ENCODE measurements at places on chromosomes 1 and 21.
A peak's percentile ranks its signal among the peaks of the same experiment; 100 is the strongest.

DNA sequence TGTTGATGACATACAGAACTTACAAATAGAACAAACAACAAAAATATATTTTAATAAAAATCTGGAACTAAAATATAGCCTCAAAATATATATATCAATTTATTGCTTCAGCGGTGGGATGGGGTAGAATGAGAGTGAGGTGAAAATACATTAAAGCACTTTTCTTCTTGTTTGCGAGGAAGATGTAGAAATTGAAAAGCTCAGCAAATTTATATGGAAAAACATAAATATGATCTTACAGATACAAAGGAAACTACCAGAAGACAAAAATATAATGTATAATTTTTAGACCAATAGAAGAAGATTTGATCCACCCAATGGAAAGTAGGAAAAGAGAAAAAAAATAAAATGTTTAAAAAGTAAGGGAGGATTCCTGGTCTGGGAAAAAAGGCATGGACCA is 372.2 kb downstream of the DISC1 start:
- DNase-seq: no peak

DNA sequence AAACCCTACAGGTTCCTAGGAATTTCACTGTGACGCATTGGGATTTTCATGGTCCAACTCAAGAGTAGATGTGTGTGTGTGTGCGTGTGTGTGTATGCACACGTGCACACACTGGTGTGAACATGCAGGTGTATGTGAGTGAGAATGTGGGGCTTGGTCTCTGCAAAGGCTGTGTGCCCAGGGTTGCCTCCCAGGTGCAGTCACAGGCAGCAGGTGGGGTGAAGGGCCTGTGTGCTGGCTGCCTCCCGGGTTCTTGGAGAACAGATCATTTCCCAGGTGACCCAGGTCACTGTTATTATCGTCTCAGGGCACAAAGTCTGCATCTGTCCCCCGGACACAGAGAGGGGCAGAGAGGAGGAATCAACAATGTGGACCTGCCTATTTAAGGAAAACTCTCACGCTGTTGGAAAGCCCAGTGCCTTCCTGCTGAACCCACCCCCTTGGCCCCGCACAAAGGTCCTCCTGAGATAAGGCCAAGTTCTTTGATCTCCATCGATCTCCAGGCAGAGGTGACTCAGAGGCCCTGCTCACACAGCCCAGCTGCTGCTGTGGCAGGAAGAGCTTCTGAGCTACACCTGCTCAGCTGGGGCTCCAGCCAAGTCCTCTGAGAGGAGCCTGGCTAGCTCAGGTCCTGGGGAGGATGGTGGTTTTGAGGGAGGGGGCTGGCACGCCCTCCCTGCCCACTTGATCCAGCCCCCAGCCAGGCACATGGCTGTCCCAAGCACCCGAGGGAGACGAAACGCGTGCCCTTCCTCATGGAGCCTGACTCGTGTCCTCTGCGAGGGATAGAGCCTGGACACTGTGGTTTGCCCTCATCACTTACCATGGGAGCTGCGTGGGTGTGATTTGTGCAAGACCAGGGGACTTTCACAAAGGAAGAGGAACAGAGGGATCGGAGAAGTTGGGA is 134.0 kb upstream of the ARHGEF16 start:
- DNase-seq: no peak

DNA sequence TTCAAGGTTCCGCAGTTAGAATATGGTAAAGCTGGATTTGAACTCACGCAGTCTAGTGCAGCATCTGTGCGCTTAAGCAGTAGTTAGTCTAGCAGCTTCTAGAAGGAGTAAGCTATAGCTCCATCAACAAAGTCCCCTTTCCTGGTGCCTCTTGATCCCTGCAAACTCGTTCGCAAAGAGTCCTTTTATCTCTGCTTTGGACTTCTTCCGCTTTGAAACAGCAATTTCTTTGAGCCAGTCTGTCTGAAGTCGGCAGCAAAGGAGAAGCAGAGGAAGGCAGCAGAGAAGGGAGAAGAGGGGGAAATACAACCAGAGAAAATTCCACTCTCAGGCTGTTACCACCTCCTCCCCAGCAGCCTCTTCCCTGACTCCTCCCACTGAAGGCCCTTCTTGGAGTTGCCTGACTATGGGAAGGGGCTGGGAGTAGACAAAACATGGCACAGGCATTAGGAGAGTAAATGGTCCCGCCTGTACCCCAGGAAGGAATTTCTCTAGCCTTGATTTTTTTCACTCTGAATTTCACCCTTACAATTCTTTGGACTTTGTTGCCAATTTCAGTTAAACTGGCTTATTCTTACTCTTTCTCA is 25.9 kb downstream of the HSD3B2 start:
- DNase-seq: no peak

- DNase-seq: peak; percentile 50
Measured at GRCh38 chr1:67766141-67766978, 66.9 kb downstream of the GNG12 start.

DNA sequence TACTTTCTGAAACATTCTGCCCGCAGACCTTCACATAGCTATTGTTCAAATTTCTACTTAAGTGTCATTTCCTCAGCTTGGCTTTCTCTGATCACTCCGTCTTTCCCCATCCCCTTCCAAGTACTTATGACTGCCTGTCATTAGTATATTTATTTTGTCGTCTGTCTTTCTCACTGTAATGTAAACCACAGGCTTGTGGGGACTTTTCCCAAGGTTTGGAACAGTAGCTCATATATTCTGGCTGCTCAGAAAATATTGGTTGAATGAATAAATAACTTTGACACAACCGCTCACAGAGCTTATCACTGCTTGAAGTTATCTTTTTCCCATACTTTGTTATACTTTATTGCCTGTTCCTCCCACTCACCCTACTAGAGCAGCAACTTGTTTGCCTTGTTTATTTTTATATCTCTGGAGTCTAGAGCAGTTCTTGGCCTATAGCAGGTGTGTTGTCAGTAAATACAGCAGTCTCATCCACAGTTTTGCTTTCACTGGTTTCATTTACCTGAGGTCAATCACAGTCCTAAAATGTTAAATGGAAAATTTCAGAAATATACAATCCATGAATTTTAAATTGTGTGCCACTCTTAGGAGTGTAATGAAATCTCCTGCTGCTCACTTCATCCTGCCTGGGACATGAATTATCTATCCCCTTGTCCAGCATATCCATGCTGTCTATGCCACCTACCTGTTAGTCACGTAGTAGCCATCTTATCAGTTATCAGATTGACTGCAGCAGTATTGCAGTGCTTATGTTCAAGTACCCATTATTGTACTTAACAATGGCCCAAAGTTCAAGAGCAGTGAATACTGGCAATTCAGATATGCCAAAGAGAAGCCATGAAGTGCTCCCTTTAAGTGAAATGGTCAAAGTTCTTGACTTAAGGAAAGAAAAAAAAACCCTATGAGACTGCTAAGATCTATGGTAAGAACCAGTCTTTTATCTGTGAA is 2.4 kb upstream of the CNIH4 start:
- DNase-seq: no peak

- no peak for DNase-seq
Measured at GRCh38 chr1:35857830-35858229, 25.2 kb upstream of the AGO1 start.

DNA sequence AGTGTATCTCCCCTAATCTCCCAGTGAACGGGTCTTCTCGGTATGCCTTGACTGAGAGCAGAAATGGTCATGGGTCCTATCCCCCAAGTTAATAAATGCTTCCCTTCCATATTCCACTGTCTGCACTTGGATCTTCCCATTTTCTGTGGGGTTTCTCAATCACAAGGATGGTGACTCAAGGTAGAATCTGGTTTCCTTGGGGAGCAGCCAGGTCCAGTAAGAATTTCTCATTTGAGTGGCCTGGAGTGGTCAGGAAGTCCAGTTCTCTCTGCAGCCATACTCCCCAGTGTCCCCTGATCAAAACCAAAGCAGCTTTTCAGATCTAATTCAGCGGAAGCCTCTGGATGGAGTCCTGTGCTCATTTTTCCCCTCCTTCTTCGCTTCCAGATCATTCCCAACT is 14.8 kb upstream of the SLC27A3 start:
- no peak for DNase-seq

GRCh38 chr21:38196036-38196435 is 60.8 kb upstream of the KCNJ15 start:
- no peak for DNase-seq

GRCh38 chr1:234288946-234289345 is 84.3 kb upstream of the COA6 start:
- DNase-seq: no peak

Measured in hypothalamus (tissue), 51 donors.